CD8-positive, alpha-beta memory T cell (primary cell): ENCODE measurements at places on chromosomes 3 and 15. TPM values are rescaled to one million over a fixed set of nuclear protein-coding genes. Genes with fewer than 3 reads are reported as not detected.

IMPG2 gene
- polyA plus RNA-seq = not detected

NAA80 gene
- 19.3 TPM for polyA plus RNA-seq

IQSEC1 gene
- polyA plus RNA-seq = 33.7 TPM

FOXL2NB gene
- polyA plus RNA-seq = not detected

VIPR1 gene
- 12.7 TPM for polyA plus RNA-seq

PRKCI gene
- 14.9 TPM for polyA plus RNA-seq

LRRC57 gene
- 6.8 TPM for polyA plus RNA-seq

PLCB2 gene
- polyA plus RNA-seq = 34.8 TPM

DOCK3 gene
- 0.16 TPM for polyA plus RNA-seq

- H3K4me1 ChIP-seq = no peaks in the 10 kb centered on the region
- no peak for DNase-seq
- H3K27me3 ChIP-seq = peaks cover 5% of the 10 kb centered on the region
- no peaks in the 10 kb centered on the region for H3K36me3 ChIP-seq
Observed at GRCh38 chr15:95254263-95254662, 1022.9 kb downstream of the MCTP2 start.

DNA sequence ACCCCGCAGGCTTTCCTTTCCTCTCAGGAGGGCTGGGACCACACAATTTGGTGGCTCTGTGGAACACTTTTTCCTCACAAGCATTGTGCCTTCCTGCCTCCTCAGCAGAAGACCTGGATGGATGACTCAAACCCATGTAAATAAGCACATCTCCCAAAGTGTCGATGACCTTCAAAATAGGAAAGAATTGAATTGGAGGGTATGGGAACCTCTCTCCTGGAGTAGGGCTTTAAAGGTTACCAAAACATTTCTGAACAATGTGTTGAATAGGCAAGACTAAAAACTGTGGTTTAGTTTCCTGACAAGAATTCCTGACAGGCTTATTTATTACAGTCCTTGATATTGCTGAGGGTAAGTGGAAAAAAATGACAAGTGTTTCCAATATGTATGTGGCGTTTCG is 118.2 kb downstream of the ALDH1A2 start:
- H3K27ac ChIP-seq = no peak overlapping the region
- no peak overlapping the region for H3K4me3 ChIP-seq
- no peak for DNase-seq
- H3K27me3 ChIP-seq = no peaks in the 10 kb centered on the region

- no peak overlapping the region for H3K27ac ChIP-seq
- H3K27me3 ChIP-seq = no peaks in the 10 kb centered on the region
- H3K4me1 ChIP-seq = no peaks in the 10 kb centered on the region
- H3K36me3 ChIP-seq = no peaks in the 10 kb centered on the region
Observed at GRCh38 chr15:45268135-45268534, 16.1 kb downstream of the SLC28A2 start.

- H3K27ac ChIP-seq = no peak overlapping the region
- DNase-seq = no peak
- H3K4me1 ChIP-seq = no peaks in the 10 kb centered on the region
- H3K27me3 ChIP-seq = no peaks in the 10 kb centered on the region
- no peak overlapping the region for H3K4me3 ChIP-seq
Observed at GRCh38 chr3:185866995-185867394, 42.2 kb upstream of the IGF2BP2 start.

- no peaks in the 10 kb centered on the region for H3K36me3 ChIP-seq
- H3K4me1 ChIP-seq = no peaks in the 10 kb centered on the region
- DNase-seq = no peak
- H3K27me3 ChIP-seq = no peaks in the 10 kb centered on the region
- H3K4me3 ChIP-seq = no peak overlapping the region
Observed at GRCh38 chr3:23654571-23654970, 151.2 kb upstream of the UBE2E1 start.

GRCh38 chr3:118943597-118943996 is 91.0 kb downstream of the IGSF11 start:
- peaks cover 25% of the 10 kb centered on the region for H3K4me1 ChIP-seq
- H3K36me3 ChIP-seq = no peaks in the 10 kb centered on the region
- H3K27ac ChIP-seq = no peak overlapping the region
- no peak overlapping the region for H3K4me3 ChIP-seq
- no peaks in the 10 kb centered on the region for H3K27me3 ChIP-seq

DNA sequence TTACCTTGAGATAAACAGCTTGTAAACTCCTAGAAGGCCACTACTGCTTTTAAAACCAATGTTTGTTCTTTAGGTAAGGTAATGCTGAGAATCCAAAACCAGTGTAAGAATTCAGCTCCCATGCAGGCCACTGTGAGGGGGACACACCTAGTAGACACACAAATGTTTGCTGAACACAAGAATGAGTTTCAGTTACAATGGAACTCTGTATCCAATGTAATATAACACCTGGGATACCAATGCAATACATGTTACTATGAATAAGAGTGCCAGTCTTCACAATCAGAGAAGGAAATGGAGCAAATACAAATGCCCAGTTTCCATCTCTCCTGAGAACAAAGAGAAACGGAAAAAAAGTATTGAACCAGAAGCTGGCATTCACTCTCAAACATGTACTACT is 65.9 kb downstream of the IGF2BP2 start:
- H3K27ac ChIP-seq = no peak overlapping the region
- no peak for DNase-seq
- no peak overlapping the region for H3K4me3 ChIP-seq
- H3K27me3 ChIP-seq = no peaks in the 10 kb centered on the region
- H3K36me3 ChIP-seq = no peaks in the 10 kb centered on the region

GRCh38 chr3:118354556-118354955 is 680.1 kb downstream of the IGSF11 start:
- H3K27me3 ChIP-seq = no peaks in the 10 kb centered on the region
- H3K4me3 ChIP-seq = no peak overlapping the region
- H3K27ac ChIP-seq = no peak overlapping the region
- H3K36me3 ChIP-seq = no peaks in the 10 kb centered on the region

- H3K27ac ChIP-seq = no peak overlapping the region
- no peak for DNase-seq
- no peaks in the 10 kb centered on the region for H3K4me1 ChIP-seq
- no peaks in the 10 kb centered on the region for H3K27me3 ChIP-seq
- H3K36me3 ChIP-seq = no peaks in the 10 kb centered on the region
Observed at GRCh38 chr3:177420651-177421480, 223.6 kb upstream of the TBL1XR1 start.

DNA sequence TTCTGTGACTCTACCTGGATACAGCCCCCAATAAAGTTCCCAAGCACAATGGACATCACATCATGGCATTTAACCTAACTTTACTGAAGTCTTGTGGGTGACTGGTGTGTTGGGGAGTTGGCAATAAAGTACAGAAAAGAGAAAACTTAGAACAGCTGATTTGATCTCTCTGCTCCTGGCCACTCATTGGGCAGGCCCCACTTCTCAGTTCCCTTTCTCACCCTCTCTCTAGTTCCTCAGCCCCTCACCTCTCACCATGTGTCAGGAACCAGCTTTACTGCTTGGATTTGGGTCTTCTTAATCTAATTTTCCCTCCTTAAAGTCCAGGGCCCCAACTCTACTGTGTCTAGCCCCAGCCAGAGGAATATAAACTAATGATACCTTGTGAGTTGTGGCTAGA is 713 bp upstream of the MUC13 start:
- no peaks in the 10 kb centered on the region for H3K4me1 ChIP-seq
- no peak overlapping the region for H3K27ac ChIP-seq
- H3K4me3 ChIP-seq = no peak overlapping the region
- DNase-seq = no peak
- H3K27me3 ChIP-seq = no peaks in the 10 kb centered on the region

GRCh38 chr15:62452667-62453066 is 287.6 kb upstream of the C2CD4B start:
- no peaks in the 10 kb centered on the region for H3K27me3 ChIP-seq
- no peak overlapping the region for H3K27ac ChIP-seq
- H3K36me3 ChIP-seq = no peaks in the 10 kb centered on the region
- no peak overlapping the region for H3K4me3 ChIP-seq
- DNase-seq = no peak

- DNase-seq = no peak
- no peaks in the 10 kb centered on the region for H3K36me3 ChIP-seq
- no peak overlapping the region for H3K27ac ChIP-seq
- H3K27me3 ChIP-seq = no peaks in the 10 kb centered on the region
- H3K4me1 ChIP-seq = no peaks in the 10 kb centered on the region
- no peak overlapping the region for H3K4me3 ChIP-seq
Observed at GRCh38 chr15:88246081-88246480, 10.5 kb downstream of the NTRK3 start.

DNA sequence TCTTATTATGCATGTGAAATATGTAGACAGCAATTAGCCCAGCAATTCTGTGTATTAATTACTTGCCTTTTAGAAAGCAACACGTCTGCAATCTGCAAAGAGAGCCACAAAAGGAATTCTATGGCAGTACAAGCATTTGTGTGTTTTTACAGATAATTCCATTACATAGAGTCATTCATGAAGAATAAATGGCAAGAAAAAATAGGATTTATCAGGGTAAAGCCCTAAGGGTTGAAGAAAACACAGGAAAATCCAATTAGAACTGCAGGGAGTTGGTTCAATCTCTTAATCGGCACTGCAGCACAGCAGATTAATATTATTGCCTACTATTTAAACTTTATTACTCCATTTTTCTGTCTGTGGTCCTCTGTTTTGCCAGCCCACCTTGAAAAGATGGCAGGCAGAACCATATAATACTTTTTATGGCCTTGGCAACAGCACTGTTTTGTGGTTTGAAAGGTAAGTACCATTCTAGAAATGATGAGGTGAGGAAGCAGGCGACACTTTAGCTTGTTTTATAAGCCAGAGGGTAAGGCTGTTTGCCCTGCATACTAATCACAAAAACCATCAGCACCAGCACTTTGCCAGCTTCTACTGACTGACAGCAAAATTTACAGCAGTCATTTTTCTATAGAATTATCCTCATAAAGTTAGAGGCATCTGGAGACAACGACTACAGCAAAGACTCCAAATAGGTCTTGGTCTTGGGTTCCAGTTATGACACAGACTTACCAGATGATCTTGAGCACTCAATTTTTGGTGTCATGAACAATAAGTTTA is 638.2 kb upstream of the NAALADL2 start:
- H3K27me3 ChIP-seq = no peaks in the 10 kb centered on the region
- peaks cover 6% of the 10 kb centered on the region for H3K4me1 ChIP-seq
- no peaks in the 10 kb centered on the region for H3K36me3 ChIP-seq
- H3K4me3 ChIP-seq = no peak overlapping the region
- no peak overlapping the region for H3K27ac ChIP-seq
- no peak for DNase-seq

DNA sequence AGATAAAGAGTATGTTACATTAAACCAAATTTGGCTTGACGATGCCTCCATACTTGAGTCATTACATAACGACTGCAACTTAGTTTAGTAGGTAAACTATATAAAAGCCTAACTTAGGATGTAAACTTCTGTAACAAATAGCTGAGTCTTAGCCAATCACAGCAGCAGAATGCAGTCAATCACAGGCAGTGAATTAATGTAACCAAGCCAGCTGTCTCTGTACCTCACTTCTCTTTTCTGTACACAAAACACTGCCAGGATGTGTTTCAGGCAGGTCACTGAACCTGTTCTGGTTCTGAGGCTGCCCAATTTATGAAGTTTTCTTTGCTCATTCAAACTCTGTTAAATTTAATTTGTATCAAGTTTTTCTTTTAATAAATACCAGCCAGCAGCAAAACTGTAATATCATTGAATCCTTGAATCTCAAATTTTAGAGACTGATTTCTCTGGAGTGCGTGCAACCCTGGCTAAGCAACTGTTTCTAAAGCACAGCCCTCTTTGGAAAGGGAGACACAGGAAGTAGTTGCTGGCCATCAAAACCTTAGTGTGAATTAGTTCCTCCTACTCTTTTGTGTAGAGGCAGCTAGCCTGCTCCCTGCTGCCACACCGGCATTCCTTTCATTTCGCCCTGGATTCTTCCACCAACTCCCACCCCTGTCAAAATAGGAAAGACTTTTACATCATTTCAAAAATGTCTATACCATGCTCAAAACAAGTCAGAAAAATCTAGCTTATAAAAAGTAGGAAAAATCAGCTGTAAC is 15.2 kb downstream of the RFTN1 start:
- H3K36me3 ChIP-seq = peaks cover 7% of the 10 kb centered on the region
- no peak overlapping the region for H3K27ac ChIP-seq
- H3K27me3 ChIP-seq = no peaks in the 10 kb centered on the region
- no peak overlapping the region for H3K4me3 ChIP-seq
- DNase-seq = no peak

GRCh38 chr15:39232512-39232911 is 348.4 kb upstream of the THBS1 start:
- no peaks in the 10 kb centered on the region for H3K4me1 ChIP-seq
- H3K36me3 ChIP-seq = no peaks in the 10 kb centered on the region
- H3K27ac ChIP-seq = no peak overlapping the region
- DNase-seq = no peak
- no peak overlapping the region for H3K4me3 ChIP-seq

DNA sequence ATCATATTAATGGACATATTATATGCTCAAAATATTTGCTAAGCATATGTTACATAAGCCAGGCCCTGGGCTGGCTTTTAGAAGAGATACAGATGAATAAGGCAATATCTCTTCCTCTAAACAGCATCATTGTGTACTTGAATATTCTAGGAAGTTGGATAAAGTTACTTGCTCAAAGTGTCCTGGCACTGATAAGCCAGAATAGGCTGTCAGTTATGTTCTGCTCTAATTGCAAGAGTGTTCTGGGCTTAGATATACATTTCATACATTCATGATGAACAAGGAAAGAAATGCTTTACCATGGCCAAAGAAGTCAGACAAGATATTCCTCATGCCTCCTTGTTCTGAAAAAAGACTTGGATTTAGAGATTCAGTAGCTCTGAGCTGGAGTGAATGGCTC is 40.7 kb downstream of the KBTBD12 start:
- no peaks in the 10 kb centered on the region for H3K36me3 ChIP-seq
- DNase-seq = no peak
- no peak overlapping the region for H3K27ac ChIP-seq
- H3K4me3 ChIP-seq = no peak overlapping the region
- no peaks in the 10 kb centered on the region for H3K4me1 ChIP-seq

GRCh38 chr3:135766115-135766514 is 199.4 kb upstream of the PPP2R3A start:
- H3K36me3 ChIP-seq = no peaks in the 10 kb centered on the region
- no peaks in the 10 kb centered on the region for H3K4me1 ChIP-seq
- no peak for DNase-seq
- no peaks in the 10 kb centered on the region for H3K27me3 ChIP-seq
- no peak overlapping the region for H3K27ac ChIP-seq

GRCh38 chr3:58256061-58256460 is 18.5 kb downstream of the ABHD6 start:
- no peak overlapping the region for H3K27ac ChIP-seq
- no peaks in the 10 kb centered on the region for H3K4me1 ChIP-seq
- no peak overlapping the region for H3K4me3 ChIP-seq
- peaks cover 6% of the 10 kb centered on the region for H3K36me3 ChIP-seq
